ENCODE measurements at places on chromosomes 13 and 19.

GRCh38 chr13:24223341-24224231 is 63.1 kb downstream of the SPATA13 start:
- DNase-seq = no peak

- no peak for DNase-seq
Measured at GRCh38 chr13:20320885-20321284, 88.8 kb upstream of the GJB6 start.

- DNase-seq = no peak
Measured at GRCh38 chr19:38512277-38512676, 78.8 kb downstream of the RYR1 start.

DNA sequence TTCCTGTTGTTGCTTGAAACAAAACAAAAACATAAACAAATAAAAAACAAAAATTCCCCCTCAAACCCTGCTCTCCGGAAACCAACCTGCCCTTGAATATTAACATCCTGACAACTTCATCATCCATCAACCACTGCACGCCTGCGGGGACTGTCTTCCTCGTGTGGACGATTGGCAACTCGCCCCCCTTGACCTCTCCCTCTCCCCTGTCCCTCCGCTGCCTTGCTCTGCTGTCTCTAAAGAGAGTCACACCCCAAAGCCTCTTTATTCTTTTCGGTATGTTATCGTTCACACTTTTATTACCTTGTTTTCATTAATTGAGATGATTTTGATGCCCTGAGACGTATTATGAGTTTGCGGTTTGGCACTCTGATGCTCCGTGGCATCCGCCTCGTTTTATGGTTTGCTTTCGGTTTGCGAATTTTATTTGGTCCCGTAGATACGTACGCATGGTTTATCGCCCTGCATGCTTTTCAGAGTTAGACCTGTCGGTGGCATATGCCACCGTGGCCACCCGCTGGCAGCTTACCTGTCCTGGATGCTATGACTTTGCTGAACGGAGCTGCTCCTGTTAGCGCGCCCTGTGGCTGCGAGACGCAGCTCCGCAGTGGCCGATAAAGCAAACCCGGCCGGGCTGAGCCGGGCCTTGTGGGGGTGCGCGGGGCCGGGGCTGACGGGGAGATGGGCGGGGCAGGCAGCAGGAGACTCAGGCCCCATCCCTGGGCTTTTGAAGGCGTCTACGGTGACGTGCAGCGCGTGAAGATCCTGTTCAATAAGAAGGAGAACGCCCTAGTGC is 10.6 kb downstream of the PTBP1 start:
- DNase-seq = no peak

DNA sequence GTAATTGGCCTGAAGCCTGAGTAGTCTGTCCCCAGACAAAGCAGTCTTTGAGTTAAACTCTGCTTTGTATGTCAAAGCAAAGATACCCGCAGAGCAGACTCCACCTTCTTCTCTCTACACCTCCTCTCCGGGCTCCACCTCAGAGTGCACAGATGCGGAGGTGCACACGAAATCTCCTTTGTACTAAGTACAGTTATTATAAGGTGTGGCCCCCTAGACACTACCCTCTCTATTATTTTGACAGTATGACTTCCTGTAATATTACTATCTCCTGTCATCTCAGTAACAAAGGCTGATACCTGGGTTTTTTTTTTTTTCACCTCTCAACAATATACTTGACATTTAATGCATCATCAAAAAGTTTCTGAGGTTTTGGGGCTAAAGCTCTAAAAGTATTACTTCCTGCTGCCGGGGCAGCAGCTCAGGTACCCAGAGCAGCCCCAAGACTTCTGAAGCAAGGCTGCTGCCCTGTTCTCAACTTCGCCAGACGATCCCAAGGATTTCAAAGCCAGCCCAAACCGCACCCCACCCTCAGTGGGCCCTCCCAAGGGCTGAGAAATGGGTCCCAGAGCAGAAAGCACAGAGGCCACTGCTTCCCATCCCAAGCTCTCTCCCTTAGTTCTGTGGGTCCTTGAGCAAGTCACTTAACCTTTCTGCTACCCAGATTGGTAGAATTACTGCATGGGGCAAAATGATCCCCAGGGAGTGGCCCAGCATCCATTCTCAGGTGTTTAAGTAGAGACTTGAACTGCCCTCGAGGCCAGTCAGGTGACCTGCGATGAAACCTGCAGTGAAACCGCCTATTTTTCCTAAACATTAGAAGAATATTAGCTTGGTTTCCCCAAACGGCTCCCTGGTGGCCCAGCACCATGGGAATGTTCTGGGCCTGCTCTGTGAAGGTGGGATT is 180.6 kb downstream of the FOXO1 start:
- no peak for DNase-seq

DNA sequence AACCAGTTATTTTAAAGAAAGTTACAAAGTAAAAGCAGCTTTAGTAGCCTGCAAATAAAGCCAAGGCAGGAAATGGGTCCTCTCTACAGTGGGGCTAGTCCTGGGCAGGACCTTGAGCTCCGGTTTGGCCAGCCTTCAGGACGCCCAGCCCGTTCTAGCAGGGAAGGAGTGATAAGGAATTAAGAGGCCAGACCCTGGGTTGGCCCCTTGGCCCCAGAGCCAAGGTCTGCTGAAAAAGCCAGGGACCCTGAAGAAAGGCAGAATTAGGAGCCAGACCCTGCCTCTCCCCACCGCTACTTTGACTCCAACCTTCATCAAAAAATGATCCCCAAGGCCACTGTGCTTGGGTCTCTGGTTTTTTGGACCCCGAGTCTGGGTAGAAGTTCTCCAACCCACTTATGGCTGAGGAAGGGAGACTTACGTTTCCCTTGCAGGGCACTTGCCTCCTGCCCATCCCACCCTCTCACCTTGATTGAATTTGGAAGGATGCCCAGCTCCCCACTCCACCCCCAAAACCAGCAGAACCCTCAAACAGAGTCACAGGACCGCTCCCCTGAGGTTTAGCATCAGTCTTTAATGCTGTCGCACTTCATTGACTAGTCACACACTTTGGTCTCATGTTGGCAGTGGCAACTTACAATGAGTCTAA is 3.9 kb downstream of the DNAJB1 start:
- no peak for DNase-seq

- DNase-seq = no peak
Measured at GRCh38 chr13:51912511-51913225, 50.9 kb downstream of the CCDC70 start.

GRCh38 chr13:111359237-111359915 is 38.9 kb downstream of the TEX29 start:
- no peak for DNase-seq
